ENCODE measurements at places on chromosomes 6 and 20.

GRCh38 chr6:43741829-43742228, 28.2 kb upstream of the VEGFA start:
- DNase-seq = no peak

- DNase-seq = peak; percentile 84
Measured at GRCh38 chr6:52420668-52421358, 671 bp downstream of the EFHC1 start.

DNA sequence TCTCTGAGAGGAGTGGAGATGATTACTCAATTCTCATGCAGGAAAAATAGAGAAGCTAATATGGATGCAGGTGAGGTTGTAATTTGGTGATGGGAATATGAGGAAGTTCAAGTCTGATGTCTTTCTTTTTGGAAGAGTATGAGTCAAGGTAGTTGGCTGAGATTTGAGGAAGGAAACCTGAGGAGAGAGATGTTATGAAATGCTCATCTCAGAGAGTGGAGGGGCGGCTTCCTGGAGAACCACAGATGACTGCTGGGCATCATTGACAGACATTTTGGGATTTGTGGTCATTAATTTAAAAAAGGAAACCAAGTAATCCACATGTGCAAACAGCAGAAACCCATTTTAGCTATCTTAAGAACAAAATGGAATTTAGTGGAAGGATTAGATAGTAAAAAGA, 72.5 kb upstream of the UST start:
- DNase-seq = no peak

DNA sequence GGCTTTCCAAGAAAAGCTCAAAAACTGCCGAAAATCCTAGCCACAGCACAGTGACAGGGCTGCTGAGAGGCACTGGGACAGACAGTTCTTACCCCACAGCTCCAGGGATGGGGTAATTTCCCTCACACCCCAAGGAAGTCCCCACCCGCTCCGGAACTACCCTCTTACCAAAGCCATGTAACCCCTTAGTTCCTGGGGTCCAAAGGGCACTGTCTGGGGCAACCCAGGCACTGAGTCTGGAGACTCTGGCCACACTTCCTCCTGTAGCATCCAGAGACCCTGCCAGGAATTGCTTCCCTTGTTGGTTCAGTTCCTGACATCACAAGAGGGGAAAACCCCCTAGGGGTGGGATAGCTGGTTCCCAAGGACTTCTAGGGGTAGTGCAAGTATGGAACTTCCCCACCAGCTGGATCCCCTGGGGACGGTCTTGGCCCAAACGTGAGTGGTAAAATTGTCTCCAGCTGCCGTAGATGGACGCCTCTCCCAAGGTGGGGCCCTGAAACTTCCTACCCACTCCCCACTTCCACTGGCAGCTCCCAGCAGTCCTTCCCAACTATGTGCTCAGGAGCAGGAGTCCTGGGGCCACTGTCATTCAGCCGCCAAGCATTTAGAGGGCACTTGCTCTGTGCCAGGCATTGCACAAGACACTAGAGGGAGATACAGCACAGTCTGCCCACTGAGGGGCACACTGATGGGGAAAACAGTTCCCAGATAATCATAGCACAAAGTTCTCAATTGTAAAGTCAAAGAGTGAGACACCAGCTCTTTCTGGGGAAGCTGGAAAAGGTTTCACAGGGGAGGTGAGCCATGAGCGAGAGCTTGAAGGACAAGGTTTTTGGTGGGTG, 17.2 kb upstream of the HCK start:
- no peak for DNase-seq

GRCh38 chr20:38198238-38198861, 33.3 kb upstream of the TGM2 start:
- no peak for DNase-seq

DNA sequence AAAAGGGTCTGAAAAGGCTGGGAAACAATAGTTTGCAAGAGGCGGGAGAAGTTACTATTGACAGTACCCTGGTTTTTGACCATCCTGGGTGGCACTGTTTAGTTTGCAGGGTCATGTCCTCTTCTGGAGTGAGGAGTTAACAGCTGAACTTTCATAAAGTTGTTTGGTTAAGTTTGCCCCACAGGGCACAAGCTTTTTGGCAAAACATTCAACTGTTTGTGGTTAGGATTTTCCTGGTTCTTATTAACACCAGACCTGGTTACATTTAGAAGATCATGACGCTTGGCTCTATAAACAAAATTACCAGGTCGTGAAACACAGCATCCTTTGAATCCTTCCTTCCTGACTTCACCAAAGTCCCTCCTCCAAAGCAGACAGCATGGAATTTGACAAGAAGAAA, 106.1 kb downstream of the RIN2 start:
- no peak for DNase-seq

- DNase-seq = no peak
Measured at GRCh38 chr6:32940656-32941213, at the start of gene HLA-DMB. Gene HLA-DMB (minus strand): TSS chr6:32941028. CDS start chr6:32940807, 221 bp downstream.

DNA sequence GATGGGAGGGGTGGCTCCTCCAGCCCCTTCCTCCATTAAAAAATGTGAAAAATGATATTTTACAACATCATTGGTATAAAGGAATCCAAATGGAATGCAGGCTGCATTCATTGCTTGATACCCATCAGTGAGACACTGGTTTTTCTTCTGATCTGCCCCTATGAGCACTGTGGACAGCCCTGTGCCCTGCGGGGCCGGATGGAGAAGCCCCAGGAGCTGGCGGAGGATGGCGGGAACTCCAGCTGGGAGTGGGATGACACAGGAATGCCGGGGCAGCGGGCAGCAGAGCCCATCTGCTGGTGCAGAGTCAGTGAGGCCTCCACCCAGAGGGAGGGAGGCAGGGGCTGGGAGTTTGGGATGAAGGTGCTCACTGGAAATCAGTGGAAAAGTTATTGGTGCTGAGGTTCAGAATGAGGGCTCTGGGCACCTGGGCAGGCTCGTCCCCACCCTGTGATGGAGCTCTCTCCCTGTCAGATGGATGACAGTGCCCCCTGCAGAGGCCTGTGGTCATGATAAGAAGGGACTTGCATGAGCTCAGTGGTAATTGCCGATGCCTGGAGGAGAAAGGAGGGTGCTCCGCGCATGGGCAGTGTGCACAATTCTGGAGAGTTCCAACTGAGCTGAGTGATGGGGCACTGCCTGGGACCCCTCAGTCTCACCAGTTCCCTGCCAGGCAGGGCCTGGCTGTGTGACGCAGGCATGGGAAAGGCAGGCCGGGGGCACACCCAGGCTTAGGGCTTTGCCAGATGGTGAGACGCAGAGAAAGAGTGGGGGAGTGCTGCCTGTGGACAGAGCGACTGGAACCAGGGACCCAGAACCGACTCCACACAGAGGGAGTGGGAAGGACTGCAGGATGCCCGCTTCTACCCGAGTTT, 23.2 kb downstream of the CTCFL start:
- no peak for DNase-seq

DNA sequence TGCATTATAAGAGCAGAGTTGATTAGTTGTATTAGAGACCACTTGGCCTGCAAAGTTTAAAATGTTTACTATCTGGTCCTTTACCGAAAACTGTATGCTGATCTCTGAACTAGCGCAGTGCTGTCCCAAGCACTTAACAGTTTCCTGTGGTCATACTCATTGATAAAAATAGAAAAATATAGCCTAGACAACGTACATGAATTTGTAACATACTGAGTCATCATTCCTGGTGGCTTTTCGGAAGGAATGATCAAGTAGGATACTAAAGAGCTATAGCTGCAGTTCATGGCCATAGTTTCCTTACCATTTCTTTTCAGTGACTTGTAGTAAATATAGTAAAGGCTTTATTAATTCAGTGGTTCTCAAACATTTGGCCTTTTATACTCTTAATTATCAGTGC, 18.4 kb downstream of the TTK start:
- DNase-seq = no peak

- DNase-seq = no peak
Measured at GRCh38 chr20:4344670-4345069, 329.3 kb upstream of the RNF24 start.

GRCh38 chr6:6808915-6809314, 220.4 kb downstream of the LY86 start:
- no peak for DNase-seq

DNA sequence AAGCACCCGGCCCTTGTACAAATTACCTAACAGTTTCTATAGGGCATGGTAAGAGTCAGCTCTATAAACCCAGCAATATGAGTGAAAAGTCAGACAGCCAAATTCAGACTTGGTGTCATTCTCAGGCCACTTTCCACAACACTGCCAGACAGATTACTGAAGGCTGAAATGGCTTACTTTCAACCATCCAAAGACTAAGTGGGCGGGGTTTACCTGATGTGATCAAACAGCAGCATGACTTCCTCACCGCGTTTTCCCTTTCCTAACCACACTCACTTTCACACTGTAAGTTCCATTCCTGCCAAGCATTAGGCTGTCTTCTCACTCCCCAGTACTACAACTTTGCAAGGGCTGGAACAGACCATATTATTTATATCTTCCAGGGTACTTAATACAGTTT, 85.9 kb downstream of the SMLR1 start:
- DNase-seq = no peak

DNA sequence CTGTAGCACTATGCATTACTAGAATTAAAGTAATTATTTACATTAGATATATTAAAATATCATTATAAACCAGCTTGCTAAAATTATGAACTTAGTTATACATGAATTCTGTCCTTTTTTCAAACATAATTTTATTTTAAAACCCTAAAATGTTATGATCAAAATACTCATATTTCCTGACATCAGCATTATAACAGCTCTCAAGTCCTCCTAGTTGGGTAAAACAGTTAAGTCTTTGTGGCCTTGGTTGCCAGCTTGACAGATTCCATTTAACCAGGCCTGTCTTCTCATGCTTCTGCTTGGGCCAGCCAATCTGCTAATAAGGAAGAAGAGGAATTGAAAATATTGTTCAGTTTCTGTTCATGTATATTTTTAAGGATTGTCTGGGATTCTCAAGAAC, 147.9 kb upstream of the SLC35B3 start:
- DNase-seq = no peak

Measured in NCI-H1105 (cell line).